ENCODE measurements at places on chromosomes 3 and 15.

GRCh38 chr3:181694805-181695660 lies 16.7 kb upstream of the SOX2 start:
- no peak for DNase-seq

DNA sequence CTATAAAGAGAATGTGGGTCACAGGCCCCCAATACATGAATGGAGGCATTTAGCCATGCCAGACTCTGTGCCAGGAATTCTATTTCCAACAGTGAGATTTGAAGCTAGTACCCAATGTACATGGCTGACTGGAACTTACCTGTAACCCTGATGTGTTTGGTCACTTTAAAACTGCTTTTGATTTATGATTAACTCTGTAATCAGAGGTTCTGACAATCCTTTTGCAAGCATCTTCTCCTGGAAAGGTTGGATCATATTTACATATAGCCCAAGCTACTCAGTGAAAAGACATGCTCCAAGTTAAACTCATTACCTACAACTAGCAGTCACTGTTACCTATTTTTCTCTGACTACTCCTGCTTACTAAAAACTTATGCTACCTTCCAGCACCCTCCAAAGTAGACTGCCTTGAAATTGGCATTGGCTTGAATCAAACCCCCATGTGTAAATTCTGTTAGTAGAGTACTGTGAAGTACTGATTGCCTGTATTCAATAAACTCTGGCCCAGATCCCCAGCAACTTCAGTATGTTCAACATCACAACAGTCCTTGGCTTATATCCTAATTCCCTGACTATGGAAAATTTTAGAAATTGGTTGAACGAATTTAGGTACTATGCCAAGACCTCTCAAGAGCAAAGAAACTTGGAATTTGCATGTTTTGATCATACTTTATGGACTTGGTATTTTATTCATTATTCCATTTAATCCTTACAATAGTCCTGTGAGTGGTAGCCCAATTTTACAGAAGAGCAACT lies 665.6 kb upstream of the NECTIN3 start:
- DNase-seq = no peak

DNA sequence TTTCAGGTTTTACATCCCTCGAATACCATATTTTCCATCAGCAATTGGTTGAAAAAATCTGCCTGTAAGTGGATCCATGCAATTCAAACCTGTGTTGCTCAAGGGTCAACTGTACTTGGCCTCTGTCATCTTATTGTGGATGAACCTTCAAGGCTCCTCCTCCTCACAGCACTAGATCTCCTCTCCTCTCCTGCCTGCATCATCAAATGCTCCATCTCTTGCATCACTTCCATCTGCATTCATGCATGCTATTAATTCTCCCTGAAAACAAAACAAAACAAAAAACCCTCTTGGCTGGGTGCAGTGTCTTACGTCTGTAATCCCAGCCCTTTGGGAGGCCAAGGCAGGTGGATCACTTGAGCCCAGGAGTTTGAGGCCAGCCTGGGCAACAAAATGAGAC lies 10.1 kb downstream of the BCL2L10 start:
- no peak for DNase-seq

DNA sequence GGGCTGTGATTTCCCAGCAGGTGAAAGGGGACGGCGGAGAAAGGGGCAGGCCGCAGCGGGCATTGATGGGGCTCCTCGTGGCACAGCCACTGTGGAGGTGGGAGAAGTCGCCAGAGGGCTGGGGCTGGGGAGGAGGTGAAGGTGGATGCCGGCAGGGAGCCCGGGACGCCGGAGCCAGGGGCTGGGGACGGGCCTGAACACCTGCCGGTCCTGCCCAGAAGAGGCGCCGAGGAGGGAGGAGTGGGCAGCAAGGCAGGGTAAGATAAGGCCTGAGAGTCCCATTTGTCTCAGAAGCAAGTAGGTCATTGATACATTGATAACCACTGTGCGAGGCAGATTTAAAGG lies 571 bp upstream of the RARRES1 start:
- no peak for DNase-seq

- no peak for DNase-seq
These were observed 79.8 kb downstream of the LIPC start for GRCh38 chr15:58511599-58511987.

DNA sequence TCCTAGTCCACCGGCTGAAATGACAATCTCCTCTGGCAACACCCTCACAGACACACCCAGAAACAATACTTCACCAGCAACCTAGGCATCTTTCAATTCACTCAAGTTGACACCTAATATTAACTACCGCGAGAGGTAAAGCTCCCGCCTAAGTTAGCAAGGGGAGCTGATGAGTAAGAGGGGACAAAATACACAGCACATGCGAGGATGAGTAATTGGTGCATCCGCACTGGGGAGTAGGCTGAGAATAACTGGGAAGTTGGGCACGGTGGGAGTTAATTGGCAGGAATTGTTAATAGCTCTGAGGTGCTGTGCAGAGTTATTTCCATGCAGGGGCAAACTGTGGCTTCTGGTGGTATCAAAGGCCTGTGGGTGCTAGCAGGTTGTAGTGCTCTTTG lies 14.5 kb upstream of the PLD1 start:
- DNase-seq = no peak

GRCh38 chr3:141370065-141370533 lies 1.8 kb downstream of the ZBTB38 start:
- DNase-seq = peak; percentile 63

DNA sequence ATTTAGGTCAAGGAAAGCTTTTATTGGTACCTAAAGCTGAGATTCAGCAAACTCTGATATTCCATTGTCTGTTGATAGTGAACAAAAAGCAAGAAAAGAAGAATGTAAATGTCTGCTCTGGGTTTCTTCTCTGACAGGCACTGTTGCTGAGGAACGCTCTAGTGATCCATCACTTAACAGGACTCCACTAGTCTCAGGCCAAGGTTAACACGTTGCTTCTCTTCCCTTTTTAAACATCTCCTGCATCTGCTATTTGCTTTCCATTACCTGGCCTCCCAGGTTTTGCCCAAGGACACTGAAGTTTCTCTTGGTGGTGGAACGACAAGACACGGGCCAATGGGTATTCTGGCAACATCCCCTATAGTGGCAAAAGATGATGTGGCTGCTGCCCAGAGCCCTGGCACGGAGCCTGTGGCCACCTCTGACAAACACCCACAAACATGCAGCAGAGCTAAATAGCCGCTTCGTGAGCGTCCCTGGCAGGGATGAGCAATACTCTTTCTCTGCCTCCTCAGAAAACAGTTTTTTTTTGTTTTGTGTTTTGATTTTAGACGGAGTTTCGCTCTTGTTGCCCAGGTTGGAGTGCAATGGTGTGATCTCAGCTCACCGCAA lies 97.8 kb upstream of the AKAP13 start:
- no peak for DNase-seq

GRCh38 chr3:71421820-71422566 lies 161.5 kb downstream of the FOXP1 start:
- DNase-seq = peak; percentile 50

GRCh38 chr3:4448187-4448586 lies 18.9 kb downstream of the SUMF1 start:
- DNase-seq = no peak

DNA sequence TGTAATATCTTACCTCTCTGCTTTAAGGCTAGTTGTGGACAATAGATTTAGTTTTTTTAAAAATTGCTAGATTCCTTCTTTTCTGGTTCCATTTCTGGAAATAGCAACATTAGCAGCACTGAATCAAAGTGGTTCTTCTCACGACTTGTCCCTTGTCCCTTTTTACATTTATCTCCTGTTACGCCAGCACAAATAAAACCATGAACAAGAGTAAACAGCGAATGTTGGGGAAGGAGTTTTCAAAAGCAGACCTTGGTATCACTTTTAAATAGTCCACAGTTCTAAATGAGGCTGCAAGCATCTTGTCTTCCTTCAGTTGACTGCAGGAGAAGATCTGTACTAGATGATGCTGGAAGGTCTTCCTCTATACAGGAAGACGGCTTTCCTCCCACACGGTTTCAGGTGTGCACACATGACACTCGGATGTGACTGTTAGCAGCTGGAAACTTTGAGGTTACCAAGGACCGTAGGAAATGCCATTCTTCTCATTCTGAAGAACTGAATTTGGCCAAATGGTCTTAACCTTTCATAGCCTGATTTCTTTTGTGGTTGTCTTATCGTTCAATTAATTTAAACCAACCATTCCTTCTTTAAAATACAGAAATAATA lies 251.0 kb upstream of the ICE2 start:
- DNase-seq = no peak

GRCh38 chr3:38707730-38708129 lies 58.2 kb upstream of the SCN5A start:
- DNase-seq = no peak

DNA sequence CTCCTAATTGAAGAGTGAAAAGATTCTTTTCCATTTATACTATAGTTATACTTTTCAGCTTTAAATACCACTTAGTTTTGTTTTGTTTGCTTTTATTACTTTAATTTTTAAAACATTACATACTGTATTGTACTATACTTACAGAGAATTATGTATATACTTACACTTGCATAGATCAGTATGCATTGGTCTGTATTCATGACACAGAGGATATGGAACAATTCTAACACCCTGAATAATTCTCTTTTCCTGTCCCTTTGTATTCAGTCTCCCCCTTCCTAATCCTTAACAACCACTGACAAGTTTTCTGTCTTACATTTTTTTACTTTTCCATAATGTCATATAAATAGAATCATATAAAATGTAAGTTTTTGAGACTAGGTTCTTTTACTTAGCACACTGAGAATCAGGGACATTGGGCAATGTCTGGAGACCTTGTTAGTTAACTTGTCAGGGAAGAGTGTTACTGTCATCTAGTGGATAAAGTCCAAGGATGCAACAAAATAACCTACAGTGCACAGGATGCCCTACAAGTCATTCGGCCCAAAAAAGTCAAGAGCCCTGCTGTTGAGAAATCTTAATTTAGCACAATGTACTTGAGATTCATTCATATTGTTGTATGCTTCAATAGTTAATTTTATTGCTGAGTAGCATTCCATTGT lies 95.7 kb upstream of the MCTP2 start:
- DNase-seq = no peak

DNA sequence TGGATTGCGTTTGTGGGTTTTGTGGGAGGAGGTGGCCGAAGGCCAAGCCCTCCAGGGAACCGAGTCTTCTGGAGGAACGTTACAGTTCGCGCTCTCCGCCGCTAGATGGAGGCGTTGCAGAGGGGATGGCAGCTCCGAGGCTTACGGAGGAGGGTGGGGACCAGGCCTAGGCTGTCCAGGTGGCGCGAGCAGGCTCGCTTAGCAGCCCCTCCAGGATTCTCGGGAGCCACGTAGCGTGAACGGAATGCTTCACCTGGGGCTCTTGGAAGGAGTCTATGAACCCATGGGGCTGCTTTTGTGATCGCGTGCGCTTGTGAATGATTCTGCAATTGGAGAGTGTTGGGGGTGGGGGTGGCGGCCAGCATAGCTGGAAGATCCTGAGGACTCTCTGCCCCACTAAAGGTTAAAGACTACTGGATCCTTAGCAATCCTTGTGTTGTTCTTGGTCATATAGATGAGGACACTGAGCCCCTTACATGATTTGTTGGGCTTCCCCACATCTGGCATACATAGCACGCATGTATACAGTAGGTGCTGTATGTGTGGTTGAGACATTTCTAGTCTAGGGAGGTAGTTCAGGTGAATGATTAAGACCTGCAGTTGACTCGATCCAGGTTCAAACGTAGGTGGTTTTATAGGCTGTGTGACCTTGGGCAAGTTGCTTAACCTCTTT lies 25.7 kb downstream of the FAM3D start:
- peak; percentile 52 for DNase-seq

GRCh38 chr15:80750575-80750974 lies 28.6 kb upstream of the CEMIP start:
- no peak for DNase-seq

GRCh38 chr3:133941415-133941821 lies 45.7 kb upstream of the RAB6B start:
- no peak for DNase-seq
